ENCODE measurements at places on chromosomes 12 and 14. TPM values are rescaled to one million over a fixed set of nuclear protein-coding genes. Genes with fewer than 3 reads are reported as not detected.

Gene YLPM1
- 39.7 TPM for total RNA-seq

GRCh38 chr14:101823511-101824120, 62.1 kb downstream of the PPP2R5C start:
- DNase-seq, result peak; percentile 55

GRCh38 chr12:8905546-8905945, 8.8 kb upstream of the PHC1 start:
- DNase-seq, result no peak

- no peak for DNase-seq
Observed at GRCh38 chr14:93759719-93760307, 28.5 kb downstream of the PRIMA1 start.

DNA sequence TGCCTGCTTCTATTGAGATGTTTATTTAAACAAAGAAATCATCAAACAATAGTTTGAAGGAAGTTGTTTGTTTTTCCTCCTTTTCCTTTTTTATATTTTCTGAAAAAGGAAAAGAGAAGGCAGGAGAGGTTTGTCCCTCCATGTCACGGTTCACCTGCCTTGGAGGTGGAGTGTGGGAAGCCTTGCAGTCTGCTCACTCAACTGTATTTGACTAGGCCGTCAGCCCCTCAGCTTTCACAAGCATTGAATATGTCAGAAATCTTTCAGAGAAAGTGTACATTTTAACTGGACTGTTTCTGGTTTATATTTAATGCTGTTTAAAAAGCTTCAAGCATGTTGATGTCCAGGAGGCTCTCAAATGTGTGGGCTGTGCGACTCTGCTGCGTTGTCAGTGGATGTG, 370.4 kb downstream of the NPAS3 start:
- DNase-seq, result no peak

DNA sequence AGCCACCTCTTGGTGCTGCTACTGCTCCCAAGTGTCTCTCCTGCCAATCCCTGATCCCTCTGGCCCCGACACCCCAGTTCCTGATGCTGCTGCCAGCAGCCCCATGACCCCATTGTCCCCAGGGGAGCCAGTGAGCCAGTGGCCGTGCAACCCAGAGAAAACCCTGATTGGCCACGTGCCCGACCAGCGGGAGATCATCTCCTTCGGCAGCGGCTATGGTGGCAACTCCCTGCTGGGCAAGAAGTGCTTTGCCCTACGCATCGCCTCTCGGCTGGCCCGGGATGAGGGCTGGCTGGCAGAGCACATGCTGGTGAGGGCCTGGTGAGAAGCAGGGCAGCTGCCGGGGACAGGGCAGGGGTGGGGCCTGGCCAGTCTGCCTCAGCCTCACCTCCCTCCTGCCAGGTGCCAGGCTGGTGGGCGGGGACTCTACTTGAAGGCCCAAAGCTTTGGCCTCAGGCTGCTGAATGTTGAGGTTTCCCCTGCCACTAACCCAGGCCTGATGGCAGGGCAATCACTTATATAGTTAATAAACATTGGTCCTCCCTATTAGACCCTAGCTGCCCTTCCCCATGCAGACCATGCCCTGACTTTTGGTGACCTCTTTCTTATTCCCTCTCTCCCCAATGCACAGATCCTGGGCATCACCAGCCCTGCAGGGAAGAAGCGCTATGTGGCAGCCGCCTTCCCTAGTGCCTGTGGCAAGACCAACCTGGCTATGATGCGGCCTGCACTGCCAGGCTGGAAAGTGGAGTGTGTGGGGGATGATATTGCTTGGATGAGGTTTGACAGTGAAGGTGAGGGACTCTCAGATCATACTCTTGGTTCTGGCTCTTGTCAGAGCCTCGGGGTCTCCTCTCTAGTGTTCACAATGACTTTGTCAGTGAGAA, 5.1 kb downstream of the PCK2 start:
- DNase-seq, result no peak

- peak; percentile 37 for DNase-seq
Observed at GRCh38 chr14:67416085-67416484, 4.1 kb upstream of the PLEK2 start.
